ENCODE measurements at places on chromosomes 1 and 21.

DNA sequence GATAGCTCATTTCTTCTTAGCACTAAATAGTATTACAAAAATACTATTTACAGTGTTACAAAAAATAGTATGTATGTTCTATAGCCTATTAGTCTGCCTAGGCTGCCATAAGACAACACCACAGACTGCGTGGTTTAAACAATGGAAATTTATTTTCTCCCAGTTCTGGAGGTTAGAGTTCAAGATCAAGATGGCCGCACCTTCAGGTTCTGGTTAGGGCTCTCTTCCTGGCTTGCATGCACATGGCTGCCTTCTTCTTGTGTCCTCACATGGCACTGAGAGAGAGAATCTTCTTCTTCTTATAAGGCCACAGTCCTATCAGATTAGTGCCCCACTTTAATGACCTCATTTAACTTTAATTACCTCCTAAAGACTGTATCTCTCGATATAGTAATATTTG lies 4.1 kb downstream of the ATF6 start:
- no peak for DNase-seq

DNA sequence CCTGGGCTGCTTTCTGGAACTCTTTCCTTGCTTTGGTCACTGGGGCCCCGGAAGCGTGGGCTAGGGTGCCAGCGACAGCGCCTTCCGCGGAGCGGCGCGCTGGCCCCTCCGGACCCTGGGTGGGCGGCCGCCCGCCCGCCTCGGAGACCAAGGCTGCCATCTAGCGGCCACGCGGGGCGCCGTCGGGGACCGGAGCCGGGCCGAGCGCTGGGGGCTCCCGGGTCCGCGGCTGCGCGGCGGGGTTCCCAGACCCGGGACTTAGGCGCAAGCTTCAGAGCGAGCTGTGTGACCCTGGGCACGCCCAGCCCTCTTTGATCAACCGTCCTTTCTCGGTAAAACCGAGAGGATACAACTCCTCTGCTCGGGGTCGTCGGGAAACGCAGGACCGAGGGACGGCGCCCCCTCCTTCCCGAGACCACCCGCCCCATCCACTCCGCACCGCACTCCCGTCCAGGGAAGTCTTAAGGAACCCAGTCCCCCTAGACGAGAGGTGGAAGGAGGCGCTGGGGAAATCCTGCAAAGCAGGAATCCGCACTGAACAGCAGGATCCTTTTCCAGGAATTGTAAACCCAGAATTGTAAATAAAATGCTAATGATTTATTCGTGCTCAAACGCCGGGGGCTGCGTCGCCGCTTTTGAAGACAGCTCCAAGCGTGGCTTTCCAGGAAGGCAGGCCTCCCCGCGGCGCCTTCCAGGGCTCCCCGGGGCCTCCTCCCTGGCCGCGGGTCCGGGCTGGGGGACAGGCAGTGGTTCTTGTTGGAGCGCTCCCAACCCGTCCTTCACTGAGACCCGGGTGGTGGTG lies 41.2 kb downstream of the RRAGC start:
- DNase-seq, result peak; percentile 42

- no peak for DNase-seq
Observed at GRCh38 chr1:24155011-24155782, 12.3 kb upstream of the IL22RA1 start.

DNA sequence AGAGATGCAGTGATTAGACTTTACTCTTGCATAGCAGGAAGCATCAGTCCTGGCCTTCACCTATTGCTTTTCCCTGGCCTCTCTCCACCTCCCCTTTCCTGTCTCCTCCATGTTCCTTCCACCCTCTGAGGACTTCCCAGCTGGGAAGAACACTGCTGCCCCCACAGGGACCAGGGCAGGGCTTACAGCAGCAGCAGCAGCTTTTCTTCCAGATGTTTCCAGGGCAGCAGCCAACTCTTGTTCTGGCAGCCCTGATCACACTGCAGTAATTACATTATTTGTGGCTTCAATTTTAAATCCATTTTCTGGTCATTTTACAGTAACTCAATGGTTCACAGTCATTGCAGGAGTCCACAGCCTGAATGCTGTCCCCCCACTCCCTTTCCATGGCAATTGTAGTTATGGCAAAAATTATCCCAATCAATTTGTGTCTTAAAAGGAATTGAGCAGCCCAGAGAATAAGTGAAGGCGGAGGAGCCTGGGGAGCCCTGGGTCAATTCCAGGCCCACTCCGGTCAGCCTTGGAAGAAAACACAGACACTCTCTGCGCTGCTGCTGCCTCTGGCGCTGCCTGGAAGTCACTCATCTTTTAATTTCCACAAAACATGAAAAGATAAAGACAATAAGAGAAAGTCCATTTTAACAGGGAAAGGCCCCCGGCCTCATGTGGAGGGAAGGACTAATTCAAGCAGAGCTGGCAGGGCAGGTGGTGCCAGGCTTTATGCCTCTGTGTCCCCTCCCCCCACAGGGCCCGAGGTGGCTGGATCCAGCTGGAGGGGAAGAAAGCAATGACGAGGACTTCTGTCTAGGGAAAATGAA lies 148.6 kb downstream of the GRIK3 start:
- DNase-seq, result no peak

DNA sequence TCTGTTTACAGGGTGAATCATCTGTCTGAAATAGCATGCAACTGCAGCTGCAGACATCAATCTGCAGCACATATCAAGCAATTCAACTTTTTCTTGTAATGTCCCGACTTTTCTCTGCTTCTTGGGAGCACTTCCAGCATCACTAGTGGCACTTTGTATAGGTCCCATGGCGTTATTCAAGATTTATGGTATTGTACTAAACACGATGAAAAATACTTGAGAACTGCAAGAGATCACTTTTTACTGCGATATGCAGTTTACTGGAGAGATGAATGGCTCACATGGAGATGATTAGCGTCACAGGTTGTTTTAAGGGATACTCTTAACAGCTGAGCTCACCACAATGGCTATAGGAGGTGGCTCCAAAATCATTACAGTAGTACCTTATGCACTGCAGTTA lies 7.2 kb upstream of the SCMH1 start:
- DNase-seq, result no peak

DNA sequence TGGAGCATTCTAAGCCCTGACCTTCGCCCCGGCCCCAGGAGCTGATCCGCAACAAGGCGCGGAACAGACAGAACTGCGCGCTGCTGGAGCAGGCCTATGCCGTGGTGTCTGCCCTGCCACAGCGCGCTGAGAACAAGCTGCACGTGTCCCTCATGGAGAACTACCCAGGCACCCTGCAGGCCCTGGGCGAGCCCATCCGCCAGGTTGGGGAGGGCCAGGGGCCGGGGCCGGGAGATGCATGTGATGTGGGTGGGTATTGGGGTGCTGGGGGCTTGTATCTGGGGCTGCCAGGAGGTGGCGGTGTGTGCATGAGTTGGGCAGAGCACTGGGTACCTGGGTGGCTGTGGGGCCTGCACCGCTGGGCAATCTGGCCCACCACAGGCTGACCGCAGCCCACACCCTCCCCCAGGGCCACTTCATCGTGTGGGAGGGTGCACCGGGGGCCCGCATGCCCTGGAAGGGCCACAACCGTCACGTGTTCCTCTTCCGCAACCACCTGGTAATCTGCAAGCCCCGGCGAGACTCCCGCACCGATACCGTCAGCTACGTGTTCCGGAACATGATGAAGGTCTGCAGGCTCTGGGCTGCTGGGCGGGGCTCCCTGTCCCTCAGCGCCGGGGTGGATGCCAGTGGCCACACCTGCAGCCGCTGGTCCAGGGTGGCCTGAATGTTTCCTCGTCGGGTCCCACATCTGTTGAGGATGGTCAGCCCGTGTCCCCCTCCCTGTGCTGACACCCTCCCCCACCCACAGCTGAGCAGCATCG lies 65.8 kb downstream of the TRIM11 start:
- DNase-seq, result peak; percentile 3
